ENCODE measurements at places on chromosomes 3 and 15.

- no peak for DNase-seq
These were observed 1520.6 kb upstream of the CADM2 start for GRCh38 chr3:83438188-83438587.

GRCh38 chr3:186826410-186826975, 16.0 kb upstream of the ADIPOQ start:
- DNase-seq = no peak

GRCh38 chr3:102449341-102449740, 14.5 kb downstream of the ZPLD1 start:
- no peak for DNase-seq

DNA sequence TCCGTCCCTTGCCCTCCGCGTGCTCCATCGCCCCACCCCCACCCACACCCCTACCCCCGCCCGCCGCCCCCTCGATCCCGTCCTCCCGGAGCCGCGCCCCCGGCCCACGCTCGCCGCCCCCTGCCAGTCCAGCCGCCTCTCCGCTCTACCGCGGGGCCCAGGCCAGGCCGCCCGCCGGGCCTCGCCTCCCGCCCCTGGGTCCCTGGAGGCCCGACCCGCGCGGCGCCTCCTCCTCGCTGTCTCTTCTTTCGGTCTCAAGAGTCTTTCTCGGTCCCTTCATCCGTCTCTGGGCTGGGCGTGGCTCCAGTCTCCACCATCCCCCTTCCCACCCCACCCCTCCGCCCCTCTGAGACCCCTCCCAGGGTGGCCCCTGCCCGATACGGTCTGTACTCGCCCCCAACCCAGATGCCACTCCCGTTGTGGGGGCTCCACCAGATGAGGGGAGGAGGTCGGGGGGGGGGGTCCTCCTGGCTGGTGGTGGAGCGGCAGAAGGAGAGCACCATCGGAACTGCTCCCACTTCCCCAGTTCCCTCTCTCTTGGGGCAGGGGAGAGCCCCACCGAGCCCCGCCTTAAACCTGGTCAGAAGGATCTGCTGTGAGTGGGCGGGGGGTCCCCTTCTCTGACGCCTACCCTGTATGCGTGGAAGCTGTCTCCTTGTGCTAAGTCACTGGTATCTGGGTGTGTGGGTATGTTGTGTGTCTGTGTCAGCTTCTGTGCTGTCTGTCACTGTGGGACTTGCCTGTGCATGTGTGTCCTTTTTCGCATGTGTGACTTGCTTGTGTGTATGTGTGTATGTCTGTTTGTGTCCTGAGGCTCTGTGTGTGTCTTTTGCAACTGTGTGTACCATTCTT, 1.0 kb downstream of the PRKCD start:
- no peak for DNase-seq

DNA sequence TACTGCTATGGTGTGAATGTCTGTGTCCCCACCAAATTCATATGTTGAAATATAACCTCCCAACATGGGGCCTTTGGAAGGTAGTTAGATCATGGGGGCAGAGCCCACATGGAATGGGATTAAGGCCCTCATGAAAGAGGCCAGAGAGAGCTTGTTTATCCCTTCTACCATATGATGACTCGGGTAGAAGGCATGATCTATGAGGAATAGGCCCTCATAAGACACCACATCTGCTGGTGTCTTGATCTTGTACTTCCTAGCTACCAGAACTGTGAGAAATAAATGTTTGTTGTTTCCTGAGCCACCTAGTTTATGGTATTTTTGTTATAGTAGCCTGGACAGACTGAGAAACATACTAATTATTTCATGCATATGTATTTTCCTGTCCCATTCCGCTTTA, 51.9 kb downstream of the WWTR1 start:
- no peak for DNase-seq

- no peak for DNase-seq
These were observed 46.4 kb upstream of the HES1 start for GRCh38 chr3:194089357-194090177.

- no peak for DNase-seq
These were observed 7.3 kb downstream of the ARL6IP5 start for GRCh38 chr3:69092030-69092516.

DNA sequence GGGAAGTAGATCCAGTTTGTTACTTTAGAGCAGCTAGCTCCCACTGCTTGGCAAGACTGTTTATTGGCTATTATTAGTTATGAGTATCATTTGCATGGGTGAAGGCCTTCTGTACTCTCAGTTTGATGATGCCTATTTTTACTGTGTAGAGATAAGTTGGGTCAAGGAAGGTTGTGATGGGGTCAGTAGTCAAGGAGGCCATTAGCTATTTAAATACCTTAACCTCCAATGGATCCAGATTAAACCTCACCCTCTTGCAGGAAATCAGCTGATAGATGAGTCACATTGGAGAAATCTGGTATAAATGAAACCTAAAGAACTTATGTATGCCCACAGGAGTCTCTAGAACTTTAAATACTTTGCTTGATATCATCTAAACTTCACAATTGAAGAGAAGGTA, 45.0 kb downstream of the THBS1 start:
- no peak for DNase-seq

GRCh38 chr15:38049891-38050290, 115.5 kb downstream of the TMCO5A start:
- no peak for DNase-seq

DNA sequence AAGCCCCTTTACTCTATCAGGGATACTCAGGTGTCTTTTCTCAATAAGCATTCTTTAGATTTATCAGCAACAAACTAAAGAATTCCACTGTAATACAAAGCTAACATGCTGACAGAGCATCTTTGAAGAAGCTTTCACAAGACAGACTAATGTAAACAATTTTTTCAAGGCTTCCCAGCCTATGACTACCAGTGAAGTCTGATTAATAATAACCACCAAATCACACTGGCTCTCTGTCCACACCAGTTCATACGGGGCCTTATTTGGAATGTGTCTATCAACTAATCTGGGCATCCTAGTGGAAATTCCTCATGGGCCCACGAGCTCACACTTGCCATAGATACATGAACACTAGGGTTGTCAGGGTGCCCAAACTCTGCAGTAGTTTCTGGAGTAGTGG, 84.5 kb downstream of the EFL1 start:
- DNase-seq = no peak

- no peak for DNase-seq
These were observed 188.6 kb downstream of the SHQ1 start for GRCh38 chr3:72659596-72659995.

DNA sequence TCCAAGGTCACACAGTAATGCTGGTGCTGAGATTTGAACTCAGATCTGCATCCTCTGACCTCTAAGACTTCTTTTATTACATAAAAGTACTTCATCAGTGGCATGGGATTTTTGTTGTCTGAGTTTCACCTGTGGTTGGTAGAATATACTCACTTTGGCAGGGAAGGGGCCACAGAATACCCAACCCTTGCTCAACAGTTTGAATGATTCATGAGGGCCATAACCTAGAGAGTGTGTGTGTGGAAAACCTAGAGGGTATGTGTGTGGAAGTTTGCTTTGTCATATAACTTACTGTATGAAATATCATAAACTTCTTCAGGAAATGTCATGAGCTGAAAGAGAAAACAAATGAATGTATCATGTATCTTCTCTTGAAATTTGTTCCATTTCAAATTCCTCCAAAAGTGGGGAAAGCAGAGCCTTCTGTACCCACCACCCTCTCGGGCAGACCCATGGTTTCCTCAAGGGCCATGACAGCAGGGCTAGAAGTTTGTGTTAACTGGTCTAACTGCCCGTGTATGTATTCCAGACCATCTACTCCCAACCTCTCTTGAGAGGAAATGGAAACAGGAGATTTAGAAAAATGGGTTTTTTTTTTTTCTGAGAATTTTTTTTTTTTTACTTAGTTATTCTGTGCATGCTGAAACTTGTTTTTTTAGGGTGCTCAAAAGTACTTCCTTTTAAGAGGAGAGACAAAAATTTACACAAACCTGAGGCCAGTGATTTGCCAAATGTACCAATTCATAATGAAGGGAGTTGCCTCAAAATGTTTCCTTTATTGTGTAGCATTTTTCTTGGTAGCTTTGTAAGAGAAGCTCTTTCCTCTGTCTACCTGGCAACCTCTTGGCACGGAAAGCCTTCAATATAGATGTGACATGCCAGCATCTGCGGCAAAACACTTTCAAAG, 127.0 kb downstream of the TPRG1 start:
- no peak for DNase-seq

- no peak for DNase-seq
These were observed 10.8 kb upstream of the SKIL start for GRCh38 chr3:170346481-170347392.

DNA sequence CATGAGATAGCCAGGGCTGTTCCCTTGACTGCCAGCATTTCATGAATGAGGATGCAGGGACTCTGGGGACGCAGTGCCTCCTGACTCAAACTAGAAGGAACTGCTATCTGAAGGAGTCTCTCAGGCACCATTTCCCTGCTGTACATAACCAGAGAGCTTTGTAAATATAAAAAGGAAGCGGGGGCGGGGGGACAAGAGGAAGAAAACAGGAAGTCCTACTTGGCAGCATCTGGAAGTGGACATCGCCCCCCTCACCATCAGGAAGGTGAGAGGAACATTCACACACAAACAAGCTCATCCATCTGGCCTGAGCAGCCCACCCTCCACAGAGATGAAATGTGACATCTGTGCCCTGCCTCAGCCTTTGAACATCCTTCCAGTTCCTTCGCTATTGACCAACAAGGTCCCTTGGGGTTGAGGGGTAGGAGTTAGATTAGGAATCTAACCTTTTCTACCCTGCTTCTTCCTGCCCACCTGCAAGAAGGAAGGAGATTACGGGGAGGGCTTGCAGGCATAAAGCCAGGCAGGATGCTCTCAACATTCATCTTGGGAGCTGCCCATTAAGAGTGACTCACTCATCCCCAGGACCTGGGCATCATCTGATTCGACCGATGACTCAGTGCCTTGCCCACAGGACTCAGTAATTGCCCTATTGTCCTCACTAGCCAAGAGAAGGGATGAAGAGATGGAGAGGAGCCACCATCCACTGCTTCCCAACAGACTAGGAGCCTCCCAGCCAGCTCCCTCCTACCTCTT, 31.9 kb downstream of the SH3BP5 start:
- no peak for DNase-seq

DNA sequence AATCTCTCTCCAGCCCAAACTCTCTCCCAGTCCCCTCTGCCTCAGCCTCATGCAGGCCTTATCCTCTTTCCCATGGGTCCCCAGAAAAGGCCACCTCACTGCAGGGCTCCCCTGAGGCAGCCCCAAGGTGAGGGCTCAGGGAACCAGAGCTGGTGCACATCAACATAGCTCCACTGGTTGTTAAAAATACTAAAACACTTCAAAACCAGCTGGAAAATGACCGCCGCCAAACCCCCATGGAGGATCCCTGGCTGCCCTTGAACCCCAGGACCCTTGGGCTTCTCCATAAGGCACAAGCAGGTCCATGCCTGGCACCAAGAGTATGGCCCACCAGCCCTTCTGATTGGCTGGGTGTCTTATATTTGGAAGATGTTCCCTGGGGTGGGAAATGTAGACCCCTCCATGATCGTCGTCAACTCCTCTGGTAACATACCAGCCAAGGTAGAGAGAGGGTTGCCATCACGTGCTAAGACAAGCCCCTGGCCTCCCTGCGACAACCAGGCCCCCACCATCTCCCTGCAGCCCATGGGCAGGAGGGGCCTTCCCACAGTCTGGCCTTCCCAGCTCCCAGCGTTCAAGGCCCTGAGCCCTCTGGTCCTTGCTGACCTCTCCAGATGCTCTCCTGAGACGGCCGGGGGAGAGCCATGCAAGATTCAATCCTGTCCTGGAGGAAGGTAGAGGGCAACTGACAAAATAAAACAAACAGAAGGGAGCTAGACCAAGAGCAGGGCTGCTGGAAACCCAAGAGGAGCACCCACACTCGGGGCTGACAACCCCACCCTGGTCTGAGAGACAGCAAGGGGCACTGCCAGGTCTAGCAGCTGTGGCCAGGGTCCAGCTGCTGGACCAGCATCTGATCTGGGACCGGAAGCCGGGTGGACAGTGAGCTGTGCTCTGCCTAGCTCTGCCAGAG, 132.1 kb upstream of the PRR20G start:
- DNase-seq = no peak

DNA sequence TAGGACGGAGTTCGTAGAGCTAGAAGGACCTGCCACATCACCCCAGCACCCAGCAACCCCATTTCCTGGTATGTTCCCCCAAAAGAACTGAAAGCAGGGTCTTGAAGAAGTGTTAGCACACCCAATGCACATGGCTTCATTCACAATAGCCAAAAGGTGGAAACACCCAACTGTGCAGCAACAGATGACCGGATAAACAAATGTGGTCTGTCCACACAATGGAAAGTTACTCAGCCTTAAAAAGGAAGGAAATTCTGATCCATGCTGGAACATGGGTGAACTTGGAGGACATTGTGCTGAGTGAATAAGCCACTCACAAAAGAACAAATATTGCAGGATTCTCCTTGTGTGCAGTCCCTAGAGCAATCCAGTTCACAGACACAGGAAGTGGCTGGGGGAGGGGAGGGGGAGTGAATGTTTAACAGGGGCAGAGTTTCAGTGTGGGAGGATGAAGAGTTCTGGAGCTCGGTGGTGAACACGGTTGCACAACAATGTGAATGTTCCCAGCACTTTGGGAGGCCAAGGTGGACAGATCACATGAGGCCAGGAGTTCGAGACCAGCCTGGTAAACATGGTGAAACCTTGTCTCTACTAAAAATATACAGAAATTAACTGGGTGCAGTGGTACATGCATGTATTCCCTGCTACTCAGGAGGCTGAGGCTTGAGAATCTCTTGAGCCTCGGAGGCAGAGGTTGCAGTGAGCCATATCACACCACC, 157.5 kb downstream of the NUP210 start:
- DNase-seq = no peak

GRCh38 chr15:71352125-71352524, 236.9 kb downstream of the THSD4 start:
- no peak for DNase-seq

- DNase-seq = no peak
These were observed 10.6 kb downstream of the ATP8B4 start for GRCh38 chr15:50108461-50108860.

DNA sequence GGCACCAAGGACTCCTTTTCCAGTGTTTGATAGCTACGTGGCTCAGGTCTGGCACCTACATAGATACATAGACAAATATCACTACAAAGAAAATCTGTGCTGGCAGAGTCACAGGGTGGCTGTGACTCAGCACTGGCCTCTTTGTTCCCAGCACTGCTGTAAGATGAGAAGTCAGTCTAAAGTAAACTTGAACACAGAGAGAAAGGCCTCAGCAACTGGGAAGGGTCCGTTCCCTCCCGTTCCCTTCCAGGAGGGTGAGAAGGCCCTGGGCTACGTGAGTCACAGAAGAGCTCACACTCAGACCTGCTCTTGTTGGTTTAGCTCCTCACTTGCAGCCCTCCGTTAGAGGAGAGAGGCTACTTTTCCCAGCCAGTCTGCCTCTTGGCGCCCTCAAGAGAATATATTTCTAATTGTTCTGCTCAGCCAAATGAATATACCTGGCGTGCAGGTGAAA, 23.1 kb downstream of the ANXA2 start:
- no peak for DNase-seq

- DNase-seq = no peak
These were observed 60.1 kb downstream of the MBNL1 start for GRCh38 chr3:152328841-152329240.

GRCh38 chr3:50126287-50127211, 28.6 kb upstream of the SEMA3F start:
- DNase-seq = no peak

GRCh38 chr3:63390710-63391230, 112.7 kb downstream of the SYNPR start:
- DNase-seq = no peak

- DNase-seq = no peak
These were observed 61.9 kb downstream of the LRRK1 start for GRCh38 chr15:100981086-100981485.

Measured in anterior cingulate cortex (tissue), 58 donors.